Stimulated activated CD8-positive, alpha-beta memory T cell treated with anti-CD3 and anti-CD28 coated beads, Interleukin-4, amount 100 ng/mL, for 1 hour (primary cell): ENCODE measurements at places on chromosomes 2 and 18.

DNA sequence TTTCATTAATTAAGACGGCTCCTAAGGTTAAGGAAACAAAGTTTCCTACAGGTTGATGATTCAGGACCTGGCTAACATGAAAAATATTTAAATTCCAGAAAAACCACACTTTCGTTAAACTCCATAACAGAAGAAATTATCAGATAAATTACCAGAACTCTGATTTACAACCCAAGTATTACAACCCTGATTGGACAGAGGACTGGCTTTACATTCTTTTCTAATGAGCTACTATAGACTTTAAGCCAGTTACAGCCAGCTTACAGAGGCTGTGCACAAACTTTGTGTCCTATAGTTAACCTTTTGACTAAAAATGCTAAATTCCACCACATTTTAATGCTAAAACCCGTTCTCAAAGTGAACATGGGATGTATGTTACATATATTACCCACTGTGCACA lies 458.6 kb downstream of the KCNJ3 start:
- no peak for DNase-seq

- no peak for DNase-seq
Measured at GRCh38 chr2:232013701-232014353, 52.3 kb downstream of the DIS3L2 start.

DNA sequence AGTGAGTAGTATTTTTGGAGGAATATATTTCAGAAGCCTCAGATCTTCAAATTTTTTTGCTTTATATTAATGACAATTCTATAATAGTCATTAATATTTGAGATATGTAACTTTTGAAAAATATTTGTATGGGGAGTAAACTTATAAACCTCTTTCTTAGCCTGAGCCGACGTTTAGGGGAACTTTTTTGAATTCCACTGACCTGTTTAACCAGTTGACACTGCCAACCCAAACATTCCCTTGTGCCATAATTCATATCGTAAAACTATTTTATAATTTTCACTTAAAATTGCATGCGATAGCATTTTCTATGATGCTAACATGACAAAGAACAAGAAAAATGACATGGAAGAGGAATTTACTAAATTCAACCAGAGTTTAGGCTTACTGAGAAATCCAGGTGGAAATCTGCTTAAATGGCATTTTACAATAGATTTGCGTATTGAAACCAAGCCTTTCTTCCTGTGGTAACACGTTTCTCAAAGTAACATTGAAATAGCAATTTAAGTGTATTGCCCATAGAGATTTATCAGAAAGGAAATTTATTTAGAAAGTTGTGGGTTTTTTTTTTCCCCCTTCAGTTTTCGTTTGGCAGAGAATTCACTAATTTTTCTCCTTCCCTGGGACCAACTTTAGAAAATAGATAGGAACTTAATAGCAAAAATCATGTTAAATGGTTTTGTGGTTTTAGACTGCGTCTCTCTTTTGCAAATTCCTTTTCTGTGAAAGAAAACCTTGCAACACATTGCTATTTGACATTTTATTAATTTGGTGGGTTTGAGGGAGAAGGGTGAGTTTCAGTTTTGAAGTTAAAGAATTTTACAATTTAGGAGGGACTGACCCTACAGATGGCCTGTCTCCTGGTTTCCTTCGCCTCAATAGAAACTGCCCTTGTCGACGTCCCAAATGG lies 77.4 kb downstream of the TANC1 start:
- DNase-seq = no peak

GRCh38 chr2:85132834-85133637 lies at the start of gene TCF7L1:
Gene TCF7L1, plus strand, starts transcription at chr2:85133392. Its CDS starts 293 bp downstream, at chr2:85133685.
- no peak for DNase-seq

DNA sequence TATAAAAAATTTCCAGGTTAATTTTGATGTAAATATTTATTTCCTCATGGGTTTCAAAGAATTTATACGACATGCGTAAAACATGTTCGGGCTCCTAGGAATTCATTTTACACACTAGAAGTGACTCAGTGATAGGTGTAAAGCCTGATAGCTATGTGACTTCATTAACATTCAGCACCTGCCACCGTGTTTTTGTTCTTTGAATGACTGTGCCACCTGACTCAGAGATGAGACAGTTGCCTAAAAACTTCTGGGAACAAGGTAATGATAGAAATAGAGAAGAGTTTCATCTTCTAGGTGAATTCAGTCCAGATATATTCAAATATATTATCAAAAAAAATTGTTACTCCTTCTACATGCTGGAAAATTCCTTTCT lies 10.0 kb downstream of the IL1R2 start:
- DNase-seq = no peak

GRCh38 chr2:33015421-33016142 lies 68.8 kb downstream of the LTBP1 start:
- no peak for DNase-seq
